Renal pelvis (tissue), 12 donors: ENCODE measurements at places on chromosomes 11 and 22. TPM values are rescaled to one million over a fixed set of nuclear protein-coding genes. Genes with fewer than 3 reads are reported as not detected.

The APOA5 gene
- polyA plus RNA-seq = not detected

The DCDC1 gene
- 3.5 TPM for polyA plus RNA-seq

The TRIM51 gene
- not detected for polyA plus RNA-seq

The BDNF gene
- 1.9 TPM for polyA plus RNA-seq

The OR52I2 gene
- polyA plus RNA-seq = 0.03 TPM

The SOX10 gene
- 2.3 TPM for polyA plus RNA-seq
